NCI-H2029 (cell line): ENCODE measurements at places on chromosomes 3 and 15.
A peak's percentile ranks its signal among the peaks of the same experiment; 100 is the strongest.

GRCh38 chr3:156761007-156761406 is 65.1 kb upstream of the LEKR1 start:
- DNase-seq = no peak

GRCh38 chr3:194967151-194968117 is 281.8 kb downstream of the FAM43A start:
- no peak for DNase-seq

DNA sequence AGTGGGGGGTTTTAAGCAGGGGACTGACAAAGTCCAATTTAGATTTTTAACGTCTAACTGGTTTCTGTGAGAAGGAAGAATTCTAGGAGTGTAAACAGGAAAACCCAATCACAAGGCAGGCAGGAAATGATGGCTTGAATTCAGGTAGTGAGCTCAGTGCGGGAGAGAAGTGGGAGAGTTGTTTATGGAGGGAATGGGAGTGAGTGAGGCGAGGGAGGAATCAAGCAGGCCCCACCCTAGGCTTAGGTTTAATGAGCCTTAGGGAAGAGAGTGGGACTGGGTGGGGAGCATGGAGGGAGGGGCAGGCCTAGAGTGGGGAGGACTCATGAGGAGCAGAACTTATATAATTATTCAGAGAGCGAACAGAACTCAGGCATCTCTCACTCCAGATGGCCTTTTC is 17.9 kb downstream of the VIPR1 start:
- no peak for DNase-seq

DNA sequence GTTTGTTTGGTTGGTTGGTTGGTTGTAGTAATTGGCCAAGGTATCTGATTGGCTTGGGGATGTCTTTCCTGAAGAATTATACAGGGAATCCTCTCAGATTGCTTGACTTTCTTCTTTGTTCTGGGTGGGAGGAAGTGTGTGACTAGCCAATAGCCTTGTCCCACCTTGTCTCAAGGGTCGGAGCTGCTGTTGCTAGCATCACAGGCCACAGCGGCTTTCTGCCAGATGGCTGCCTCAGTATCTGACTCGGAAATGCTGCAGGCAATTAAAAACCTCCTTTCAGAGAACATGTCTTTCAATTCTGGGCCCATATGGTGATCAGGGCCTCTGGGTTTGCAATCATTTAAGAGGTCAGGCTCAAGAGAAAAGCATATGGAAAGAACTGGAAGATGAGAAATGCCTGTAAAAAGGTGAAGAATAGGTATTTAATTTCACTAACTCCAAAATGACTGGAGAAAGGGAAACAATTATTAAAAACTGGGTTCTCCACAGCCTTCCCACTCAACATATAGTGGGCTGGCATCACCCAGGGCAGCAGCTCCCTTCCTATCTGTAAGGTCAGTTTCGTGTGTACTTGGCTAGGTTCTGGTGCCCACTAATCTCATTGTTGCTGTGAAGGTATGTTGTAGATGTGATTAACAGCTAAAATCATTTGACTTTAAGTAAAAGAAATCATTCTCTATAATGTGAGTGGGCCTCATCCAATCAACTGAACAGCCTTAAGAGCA is 32.4 kb downstream of the TGFBR2 start:
- no peak for DNase-seq

GRCh38 chr3:127730171-127730570 is 57.4 kb downstream of the ABTB1 start:
- DNase-seq = no peak

DNA sequence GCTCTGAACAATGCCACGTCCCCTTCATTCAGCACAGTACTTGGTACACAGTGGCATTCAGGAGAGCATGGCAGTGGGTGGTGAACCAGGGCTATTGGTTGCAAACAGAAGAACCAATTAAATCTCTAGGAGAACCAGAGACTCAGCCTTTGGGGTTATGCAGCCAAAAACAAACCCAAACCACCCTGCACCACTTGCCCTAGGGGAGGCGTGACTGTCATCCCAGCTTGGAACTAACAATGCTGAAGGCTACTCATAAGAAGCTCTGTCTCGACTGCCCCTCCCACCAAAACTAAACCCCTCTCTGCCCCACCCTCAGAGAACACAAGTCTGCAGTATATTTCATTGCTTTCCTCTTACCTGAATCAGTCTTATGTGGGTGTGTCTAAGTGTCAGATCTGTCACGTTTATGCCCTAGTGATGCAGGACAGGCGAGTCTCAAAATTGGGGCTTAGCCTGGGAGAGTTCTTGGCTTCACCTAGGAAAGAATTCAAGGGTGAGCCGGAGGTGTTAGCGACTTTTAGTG is 15.2 kb upstream of the KLHL40 start:
- DNase-seq = no peak

- DNase-seq = no peak
Observed at GRCh38 chr3:189688262-189688661, 57.1 kb downstream of the TP63 start.

DNA sequence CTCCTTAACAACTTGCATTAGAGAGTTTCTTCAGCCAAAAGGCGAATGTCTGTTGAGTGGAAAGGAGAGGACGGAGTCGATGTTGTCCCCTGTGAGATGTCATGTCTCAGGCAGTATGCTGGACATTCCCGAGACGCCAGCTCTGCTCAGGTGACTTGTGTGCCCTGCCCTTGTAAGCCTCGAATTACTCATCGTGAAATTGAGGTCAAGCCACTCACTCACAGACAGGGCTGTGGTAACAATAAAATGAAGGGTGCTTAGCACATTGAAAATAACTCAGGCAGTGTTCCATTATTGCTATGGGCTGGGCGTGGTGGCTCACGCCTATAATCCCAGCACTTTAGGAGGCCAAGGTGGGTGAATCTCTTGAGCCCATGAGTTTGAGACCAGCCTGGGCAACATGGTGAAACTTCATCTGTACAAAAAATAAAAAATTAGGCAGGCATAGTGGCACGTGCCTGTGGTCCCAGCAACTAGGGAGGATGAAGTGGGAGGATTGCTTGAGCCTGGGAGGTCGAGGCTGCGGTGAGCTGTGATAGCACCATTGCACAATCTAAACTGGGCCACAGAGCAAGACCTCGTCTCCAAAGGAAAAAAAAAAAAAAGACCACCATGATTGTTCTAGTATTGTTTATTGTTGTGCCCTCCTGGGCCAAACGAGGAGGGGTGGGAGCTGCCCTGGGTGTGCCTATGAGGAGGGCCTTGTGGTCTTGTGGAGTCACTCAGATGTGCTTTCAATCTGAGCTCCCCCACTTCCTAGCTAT is 214.4 kb downstream of the THSD4 start:
- no peak for DNase-seq

DNA sequence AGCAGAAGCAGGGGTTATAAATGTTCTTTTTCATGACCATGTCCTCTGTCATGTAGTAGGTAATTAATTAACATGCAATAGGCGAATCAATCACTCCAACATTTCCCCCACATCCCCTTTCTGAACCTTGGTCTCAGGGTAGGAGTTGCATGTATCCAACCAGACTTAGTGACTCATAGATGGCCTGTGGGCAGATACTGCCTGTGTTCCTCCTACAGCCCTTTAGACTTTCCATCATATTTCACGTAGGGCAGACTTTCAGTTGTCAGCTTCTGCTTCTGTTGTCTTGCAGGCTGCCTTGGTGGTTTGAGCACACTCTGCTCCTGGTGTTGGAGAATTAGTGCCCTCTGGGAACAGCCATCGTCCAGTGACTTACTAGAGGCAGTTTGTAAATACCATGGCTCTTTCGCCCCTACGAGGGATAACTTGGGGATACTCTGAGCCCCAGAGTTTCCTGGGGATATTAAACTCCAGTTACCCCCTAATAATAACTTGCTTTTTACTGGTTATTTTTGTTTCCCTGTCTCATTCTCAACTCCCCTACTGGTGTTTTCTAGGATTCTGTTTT is 244.4 kb downstream of the EDEM1 start:
- no peak for DNase-seq

DNA sequence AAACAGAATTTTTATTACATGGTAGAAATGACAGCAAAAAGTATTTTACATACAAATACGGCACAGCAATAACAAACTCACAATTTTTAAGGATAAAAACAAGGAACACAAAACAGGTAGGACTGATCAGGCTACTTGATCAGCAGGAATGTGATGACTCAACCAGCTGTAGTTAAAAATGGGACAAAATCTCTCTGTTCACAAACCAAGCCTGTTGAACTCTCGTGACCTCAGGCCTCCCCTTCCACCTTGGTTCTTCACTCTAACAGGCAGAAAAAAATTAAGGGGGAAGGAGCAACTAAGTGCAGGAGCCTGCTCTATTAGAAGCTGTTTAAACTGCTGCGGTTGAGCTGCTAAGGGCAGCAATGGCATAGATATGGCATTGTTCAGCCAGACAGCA is 18.7 kb downstream of the FBXL22 start:
- no peak for DNase-seq

DNA sequence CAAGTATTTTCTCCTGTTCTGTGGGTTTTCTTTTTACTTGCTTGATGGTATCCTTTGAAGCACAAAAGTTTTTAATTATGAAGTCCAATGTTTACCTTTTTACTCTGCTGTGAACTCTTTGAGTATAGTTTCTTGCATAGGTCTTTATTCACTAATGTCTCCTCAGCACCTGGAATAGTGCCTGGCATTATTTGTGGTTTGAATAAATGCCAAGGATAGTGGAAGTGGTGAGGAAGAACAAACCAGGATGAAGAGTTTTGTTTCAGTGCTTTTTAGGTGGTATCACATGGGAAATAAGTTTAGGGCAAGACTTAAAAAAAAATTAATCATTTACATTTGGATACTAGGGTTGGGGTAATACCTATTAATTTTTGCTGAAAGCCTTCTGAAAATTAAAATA is 25.7 kb downstream of the GPD1L start:
- DNase-seq = no peak

- no peak for DNase-seq
Observed at GRCh38 chr15:26561130-26561529, 211.7 kb downstream of the GABRB3 start.

- no peak for DNase-seq
Observed at GRCh38 chr3:195752546-195753331, 32.0 kb downstream of the MUC20 start.

DNA sequence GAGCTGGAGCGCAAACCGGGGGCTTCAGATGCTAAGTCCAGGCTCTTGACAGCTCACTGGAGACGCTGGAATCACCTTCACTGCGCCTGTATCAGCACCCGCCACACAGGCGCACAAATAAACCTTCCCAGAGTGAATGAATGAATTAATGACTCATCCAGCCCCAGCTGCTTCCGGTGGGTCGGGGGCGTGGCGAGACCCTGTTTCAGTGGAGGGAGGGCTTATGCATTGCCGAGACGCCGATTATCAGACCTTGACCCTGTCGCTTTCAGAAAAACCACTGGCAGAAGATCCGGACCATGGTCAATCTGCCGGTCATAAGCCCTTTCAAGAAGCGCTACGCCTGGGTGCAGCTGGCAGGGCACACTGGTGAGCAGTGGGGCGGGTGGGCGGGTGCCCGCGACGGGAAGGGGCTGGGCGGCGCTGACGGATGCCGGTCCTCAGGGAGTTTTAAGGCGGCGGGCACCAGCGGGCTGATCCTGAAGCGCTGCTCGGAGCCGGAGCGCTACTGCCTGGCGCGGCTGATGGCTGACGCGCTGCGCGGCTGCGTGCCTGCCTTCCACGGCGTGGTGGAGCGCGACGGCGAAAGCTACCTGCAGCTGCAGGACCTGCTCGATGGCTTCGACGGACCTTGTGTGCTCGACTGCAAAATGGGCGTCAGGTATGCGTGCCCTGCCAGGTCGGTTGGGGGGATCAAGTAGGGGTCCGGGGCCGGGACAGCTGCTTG is 7.7 kb downstream of the ITPKA start:
- DNase-seq = peak; percentile 7

DNA sequence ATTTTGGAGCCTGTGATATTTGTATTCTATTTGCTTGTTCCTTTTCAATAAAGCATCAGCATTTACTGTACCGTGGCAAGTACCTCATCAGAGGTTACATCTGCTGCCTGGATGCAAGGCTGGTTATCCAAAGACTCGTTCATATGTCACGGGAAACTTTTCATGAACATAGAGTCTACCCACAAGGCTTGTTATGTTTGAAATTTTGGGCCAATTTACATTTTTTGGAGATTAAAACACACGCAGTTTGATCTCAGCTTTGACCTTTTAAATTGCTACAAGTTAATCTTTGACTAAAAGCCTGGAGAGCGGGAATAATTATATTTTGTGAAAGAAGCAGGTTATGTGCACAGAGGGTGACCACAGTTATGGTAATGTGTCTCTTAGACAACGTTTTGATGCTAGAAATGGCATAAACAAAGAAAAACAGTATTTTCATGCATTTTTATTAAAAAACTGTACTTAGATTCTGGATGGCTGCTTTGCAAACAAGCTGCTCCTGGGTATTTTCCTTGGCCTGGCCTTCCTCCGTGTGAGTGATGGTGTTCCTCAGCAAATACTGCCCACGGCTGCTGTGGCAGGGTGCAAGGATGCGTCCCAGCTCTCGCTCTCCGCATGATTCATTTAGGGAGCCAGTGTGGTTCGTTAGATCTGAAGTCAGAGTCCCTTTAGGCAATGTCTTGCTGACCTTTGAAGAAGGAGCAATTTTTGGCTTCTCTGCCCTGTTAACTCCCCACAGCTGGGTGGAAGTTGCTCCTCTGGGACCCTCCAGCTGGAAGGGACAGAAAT is 27.1 kb downstream of the CHST2 start:
- DNase-seq = no peak

DNA sequence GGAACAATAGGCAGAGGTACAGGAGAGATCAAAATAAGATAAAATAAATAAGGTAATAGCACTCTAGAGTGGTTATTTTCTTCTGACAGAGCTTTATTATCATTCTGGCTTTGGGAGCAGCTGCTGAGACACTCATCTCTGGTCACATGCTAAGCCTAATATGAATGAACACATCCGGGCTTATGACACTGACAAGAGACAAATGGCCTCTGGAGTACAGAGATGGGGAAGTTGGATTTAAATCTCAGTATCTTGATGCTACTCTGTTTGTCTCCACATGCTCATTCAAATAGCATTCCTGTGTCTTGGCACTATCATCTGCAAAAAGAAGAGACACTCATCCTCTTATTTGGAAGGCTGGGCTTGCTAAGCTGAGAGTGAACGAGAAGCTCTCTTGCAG is 55.6 kb downstream of the TMEM45A start:
- no peak for DNase-seq

- no peak for DNase-seq
Observed at GRCh38 chr3:142839831-142840230, 49.1 kb downstream of the PCOLCE2 start.

DNA sequence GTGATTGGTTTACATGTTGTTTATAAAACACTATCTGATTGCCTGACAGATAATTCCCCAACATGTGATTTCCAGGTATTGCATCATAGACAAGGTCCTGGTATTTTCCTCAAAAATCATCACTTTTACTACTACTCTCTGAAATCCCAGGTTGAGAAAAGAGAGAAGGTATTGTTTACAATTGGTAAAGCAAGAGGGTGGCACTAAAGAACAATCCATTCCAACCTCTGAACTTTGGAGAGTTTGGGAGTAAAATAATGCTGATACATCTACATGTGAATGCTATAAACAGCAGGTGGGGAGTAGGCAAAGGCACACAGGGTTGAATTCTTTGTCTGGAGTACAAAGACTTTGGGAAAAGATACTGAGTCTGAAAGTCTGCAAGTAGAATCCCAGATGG is 134.2 kb downstream of the WDR72 start:
- DNase-seq = no peak
